ENCODE measurements at places on chromosomes 7 and 10.
A peak's percentile ranks its signal among the peaks of the same experiment; 100 is the strongest.

GRCh38 chr10:56349611-56350010 lies 11.4 kb downstream of the ZWINT start:
- DNase-seq, result no peak

DNA sequence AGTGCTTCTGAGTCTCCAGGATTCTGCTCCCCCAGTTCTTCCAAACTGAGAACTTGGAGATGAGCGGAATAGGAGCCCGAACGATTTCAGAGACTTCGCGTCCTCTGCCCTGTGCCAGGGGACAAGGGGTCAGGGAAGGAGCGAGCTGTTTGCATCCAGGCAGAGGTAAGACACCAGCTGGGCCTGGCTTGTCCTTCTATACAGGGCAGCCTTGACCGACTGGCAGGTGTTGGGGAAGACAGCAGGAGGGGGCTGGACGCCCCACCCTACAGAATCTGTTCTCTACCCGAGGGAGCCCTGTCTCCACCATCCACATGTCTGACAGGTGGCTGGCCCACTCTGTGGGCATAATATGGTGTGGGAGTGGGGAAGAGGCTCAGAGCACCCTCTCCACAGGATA lies 7.1 kb downstream of the SPOCK2 start:
- DNase-seq, result no peak

GRCh38 chr10:112809736-112810135 lies 140.3 kb upstream of the TCF7L2 start:
- no peak for DNase-seq

DNA sequence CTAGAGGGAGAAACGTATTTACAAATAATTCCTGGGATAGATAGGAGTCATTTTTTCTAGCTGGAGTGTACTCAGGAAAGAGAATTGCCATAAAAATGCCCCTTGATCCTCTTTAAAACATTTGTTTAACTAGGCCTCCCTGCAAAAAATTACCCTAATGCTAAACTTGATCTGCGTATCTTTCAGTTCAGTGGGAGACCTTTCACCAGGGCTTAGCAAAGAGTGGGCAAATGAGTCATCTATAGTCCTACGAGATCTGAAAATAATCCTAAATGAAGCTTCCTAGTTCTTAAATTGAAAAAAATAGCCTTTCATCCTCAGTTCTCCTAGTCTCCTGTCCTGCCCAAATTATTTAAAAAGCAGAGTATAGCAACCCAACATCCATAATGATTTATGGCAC lies 198.6 kb upstream of the FRMD4A start:
- DNase-seq, result no peak

GRCh38 chr7:17854261-17855047 lies 85.8 kb downstream of the SNX13 start:
- DNase-seq, result no peak

DNA sequence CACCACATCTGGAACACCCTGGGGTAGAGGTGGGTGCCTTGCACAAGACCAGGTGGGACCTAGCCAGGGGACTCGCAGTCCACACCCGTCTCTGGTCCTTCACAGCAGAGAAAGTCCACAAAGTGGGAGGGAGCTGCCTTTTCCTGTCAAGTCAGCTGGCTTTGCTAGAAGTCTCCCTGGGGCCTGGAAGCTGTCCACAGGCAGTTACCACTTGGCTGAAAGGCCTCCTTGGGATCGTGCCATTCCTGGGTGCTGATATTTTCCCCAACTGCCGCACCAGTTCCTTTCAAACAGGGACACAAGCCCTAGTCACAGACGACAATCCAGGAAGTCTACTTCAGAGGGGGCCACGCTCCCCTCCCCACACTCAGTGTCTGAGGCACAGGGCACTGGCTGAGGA lies 75.4 kb downstream of the AFAP1L2 start:
- no peak for DNase-seq

DNA sequence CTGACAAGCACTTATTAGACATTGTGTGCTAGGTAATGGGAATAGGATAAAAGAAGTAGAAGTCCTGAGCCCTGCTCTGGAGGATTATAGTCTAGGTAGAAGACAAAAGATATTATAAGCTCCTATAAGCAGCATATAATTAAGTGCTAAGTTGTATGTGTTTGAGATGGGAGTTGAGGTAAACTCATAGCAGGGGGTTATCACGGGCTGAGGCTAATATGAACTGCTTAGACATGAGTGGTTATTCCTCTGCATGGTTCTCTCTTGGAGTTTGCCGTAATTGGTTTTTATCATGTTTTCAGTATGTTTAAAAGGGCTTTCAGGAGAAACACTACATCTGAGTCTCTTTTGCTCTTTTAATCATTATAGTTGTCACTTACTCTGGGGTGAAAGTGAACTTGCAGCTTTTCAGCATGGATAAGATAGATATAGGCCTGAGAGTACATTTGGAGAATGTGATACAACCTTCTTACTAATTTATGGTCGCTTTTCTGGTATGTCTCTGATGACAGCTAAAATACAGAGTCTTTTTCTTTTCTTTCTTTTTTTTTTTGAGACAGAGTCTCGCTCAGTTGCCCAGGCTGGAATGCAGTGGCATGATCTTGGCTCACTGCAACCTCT lies 39.0 kb downstream of the SMNDC1 start:
- DNase-seq, result peak; percentile 36

DNA sequence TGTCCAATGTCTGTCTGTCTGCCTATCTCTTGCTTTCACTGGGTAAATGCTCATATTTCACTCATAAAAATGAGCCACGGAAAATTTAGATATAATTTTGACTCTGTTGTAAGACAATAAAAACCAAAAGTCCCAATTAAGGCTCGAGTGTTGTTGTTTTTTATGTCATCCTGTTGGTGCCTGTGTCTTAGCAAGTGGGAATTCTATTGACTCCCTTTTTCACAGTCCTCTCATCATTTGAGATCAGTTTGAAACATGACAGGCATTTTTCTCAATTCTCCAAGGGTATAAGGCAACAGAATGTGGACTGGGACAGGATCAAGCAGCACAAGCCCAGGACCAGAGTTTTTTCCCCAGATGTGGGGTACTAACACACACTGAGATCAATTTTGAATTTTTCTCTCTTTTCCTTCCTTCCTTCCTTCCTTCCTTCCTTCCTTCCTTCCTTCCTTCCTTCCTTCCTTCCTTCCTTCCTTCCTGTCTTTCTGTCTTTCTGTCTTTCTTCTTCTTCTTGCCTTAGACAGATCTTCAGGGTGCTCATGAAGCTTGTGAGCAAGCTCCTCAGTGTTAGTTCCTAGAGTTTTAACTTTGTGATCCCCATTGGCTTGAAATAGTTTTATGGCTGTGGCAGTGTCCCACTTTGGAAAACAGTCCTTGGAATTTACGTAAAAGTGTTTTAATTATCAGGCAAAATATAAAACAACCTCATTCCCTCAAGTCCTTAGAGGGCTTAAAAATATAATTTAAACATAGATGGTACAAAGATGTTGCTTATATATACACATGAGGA lies 3.2 kb upstream of the NEUROD6 start:
- no peak for DNase-seq

- DNase-seq, result no peak
Observed at GRCh38 chr10:93334901-93335327, 147.2 kb downstream of the MYOF start.

GRCh38 chr7:150564006-150564405 lies 3.2 kb upstream of the GIMAP4 start:
- no peak for DNase-seq

- peak; percentile 36 for DNase-seq
Observed at GRCh38 chr10:68156373-68157185, 47.3 kb downstream of the MYPN start.

- DNase-seq, result no peak
Observed at GRCh38 chr7:43612599-43613589, 30.0 kb downstream of the STK17A start.

GRCh38 chr10:21700474-21700873 lies 166.4 kb downstream of the MLLT10 start:
- no peak for DNase-seq

GRCh38 chr7:70259502-70259901 lies 661.2 kb downstream of the AUTS2 start:
- DNase-seq, result no peak

DNA sequence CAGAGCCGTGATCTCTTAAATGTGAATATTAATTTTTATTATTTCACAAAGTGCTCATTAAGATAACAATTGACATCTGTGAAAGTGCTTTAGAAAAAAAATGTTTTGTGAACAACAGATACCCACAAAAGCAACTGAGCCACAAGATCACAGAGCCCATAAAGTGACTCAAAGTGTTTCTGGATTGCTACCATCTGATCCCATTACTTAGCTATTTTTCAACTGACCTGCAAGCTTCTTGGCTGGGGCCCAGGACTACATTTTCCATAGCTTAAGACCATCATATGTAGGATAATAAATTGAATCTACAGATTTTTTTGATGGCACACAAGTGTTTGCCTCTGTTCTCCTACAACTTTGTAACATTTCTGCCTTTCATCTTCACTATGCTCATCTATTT lies 674.4 kb downstream of the PHTF2 start:
- no peak for DNase-seq

DNA sequence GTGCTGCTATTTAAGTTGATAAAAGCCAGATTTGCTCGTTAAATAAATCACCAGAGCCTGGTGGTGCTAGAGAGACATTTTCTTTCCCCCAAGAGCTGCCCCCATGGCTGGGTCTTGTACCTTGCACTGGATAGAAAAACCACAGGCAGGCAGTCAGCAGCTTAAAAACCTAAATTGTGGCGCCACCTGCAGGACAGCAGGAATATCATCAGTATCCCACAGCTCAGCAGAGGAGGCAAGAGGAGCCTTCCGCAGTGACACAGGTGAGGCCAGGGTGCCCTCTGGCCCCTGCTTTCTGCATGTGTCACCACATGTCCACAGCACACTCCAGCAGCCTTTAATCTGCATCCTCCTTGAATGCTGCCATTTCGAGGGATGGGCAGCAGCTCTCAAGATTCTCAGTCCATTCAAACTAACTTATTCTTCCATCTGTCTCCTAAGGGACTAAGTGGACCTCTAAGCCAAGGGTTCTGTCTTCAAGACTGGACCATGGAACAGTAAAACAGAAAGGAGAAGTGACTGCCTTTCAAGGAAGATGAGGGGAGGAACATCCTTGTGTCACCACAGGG lies 4.5 kb upstream of the PLXNA4 start:
- peak; percentile 78 for DNase-seq

DNA sequence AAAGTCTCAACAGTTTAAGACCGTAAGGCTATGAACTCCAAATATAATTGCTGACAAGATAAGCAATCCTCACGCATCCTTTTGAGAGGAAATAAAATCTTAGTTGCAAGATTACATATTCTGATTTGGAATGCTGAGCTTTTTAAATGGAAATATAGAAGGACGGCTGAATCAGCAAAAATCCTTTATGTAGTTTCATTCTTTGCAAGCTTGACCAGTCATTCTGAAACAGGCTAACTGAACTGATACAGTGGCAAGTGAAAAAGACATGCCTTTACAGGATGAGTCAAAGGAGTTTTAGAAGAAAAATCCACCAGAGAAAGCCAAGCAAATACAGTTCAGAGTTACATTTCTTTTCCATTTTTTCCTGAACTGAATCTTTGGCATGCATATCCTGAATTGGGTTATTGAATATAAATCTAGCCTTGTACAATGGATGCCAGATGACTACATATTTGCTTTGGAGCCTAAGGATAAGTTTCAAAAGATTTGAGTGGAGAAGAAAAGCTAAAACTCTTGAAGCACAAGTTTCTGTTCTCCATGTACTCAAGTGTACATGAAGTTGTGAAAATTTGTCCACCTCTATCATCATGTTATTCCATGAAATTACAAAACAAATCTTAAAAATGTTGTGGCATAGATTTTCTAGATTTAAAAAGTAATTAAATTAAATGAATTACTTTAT lies 4.4 kb downstream of the VIM start:
- DNase-seq, result no peak

DNA sequence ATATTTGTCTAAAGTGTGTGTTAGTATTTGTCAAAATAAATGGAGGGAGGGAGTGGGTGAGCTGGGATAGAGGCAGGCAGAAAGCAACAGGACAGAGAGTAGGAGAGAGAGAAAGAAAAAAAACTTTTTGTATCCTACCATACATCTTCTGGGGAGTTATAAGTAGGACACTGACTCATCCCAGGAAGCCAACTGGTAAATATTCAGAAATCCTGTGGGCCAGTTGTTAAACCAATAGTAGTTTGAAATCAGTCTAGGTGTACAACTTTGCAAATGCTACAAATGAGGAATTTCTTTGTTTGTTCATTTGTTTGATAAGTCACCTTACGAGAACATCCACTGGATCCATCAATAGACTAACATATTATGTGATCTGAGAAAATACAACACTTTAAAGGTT lies 980.9 kb downstream of the GATA3 start:
- DNase-seq, result no peak

DNA sequence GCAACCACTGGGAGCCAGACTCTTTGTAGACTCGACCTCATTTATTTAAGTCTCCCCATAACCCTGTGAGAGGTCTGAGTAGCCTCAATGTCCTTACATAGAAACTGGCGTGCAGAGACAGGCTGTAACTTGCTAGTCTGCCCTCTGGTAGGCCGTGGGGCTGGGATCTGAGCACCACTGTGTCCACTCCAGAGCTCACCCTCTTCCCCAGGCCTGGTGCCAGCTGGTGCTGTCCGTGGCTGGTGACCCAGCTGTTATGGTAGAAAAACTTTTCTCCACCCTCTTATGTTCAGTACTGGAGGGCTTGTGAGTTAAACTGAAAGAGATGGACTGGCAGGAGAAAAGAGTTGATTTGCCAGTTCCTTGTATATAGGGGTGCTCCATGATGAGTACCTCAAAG lies 41.9 kb downstream of the ADAMTS14 start:
- no peak for DNase-seq

GRCh38 chr7:81014266-81014665 lies 95.4 kb upstream of the SEMA3C start:
- no peak for DNase-seq

GRCh38 chr10:27496137-27496536 lies 8.0 kb upstream of the RAB18 start:
- DNase-seq, result no peak

DNA sequence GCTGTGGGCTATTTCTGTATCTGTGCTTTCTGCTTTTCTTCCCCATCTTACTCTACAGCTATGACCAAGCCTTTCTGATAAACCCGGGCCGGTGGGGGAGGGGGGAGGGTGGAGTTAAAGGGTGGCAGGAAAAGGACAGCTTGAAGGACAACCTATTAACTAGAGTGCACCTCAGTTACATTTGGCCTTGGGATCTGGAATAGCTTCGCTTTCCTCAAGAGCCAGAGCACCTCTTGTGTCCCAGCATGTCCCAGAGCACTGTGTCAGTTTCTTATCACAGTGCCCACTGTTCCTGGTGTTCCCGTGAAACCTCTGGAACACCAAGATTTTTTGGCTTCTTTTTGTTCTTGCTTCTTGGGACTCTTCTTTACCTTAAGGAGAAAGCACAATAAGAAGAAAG lies 160.6 kb downstream of the NSUN6 start:
- DNase-seq, result no peak

- DNase-seq, result no peak
Observed at GRCh38 chr10:86815035-86815617, 58.7 kb downstream of the BMPR1A start.

- DNase-seq, result no peak
Observed at GRCh38 chr10:76618641-76619040, 1019.0 kb downstream of the KCNMA1 start.

Measured in D341Med (cell line).